ENCODE measurements at places on chromosomes 3 and 15.

DNA sequence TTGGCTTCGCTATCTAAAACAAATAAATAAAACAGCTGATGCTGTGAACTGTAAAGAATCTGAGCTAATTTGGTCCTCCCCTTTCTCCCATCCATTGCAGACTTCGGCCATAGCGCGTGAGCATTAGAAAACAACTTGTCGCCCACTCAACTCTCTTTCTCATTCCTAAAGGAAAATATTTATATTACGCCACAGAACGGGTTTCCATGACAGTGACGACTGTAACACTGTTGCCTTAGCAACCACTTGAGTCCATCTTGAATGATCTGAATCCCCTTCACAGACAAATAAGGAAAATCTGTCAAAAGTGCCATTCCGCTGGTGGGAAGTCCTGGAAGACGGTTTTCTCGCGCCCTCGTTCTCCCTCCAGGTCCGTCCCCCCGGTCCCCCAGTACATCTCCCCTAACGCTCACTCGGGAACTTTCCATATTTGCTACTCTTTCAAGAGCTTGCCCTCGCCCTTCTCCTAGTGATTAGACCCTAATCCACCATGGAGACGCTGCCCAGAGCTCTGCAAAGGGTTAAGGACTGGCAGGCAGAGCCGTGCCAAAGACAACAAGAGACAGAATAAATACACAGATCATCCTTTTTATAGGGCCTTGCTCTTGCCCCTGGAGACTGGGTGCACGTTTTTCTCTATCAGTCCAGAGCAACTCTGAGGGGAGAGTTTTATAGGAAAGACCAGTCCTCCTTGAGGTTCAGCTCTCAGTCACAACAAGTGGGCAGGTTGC, 50.5 kb downstream of the CRYGS start:
- no peak overlapping the region for H3K4me3 ChIP-seq
- H3K36me3 ChIP-seq: no peaks in the 10 kb centered on the region
- DNase-seq: no peak
- no peaks in the 10 kb centered on the region for H3K27me3 ChIP-seq

- no peaks in the 10 kb centered on the region for H3K36me3 ChIP-seq
- peak; percentile 17 for DNase-seq
- H3K27me3 ChIP-seq: no peaks in the 10 kb centered on the region
- H3K4me3 ChIP-seq: no peak overlapping the region
Measured at GRCh38 chr3:104411757-104412156, 955.0 kb upstream of the ALCAM start.

DNA sequence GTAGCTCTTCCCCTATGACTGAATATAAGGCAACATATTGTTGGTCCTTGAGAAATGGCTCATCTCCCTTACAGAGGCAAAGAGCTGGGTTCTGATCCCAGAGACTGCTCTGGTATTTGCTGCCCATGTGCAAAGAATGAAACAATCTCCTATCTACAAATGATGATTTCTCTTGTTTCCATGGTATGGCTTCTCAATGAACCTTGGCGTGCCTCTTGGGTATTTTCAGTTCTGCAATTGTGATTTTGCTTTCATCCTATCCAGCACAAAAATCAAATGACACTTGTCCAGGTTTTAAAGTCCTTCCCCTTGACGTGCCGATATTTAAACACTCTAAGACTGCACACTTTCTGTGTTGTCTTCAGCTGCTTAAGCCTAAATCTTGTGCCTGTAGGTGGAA, 109.8 kb upstream of the NR2F2 start:
- H3K36me3 ChIP-seq: no peaks in the 10 kb centered on the region
- H3K4me3 ChIP-seq: no peak overlapping the region
- DNase-seq: no peak
- no peaks in the 10 kb centered on the region for H3K4me1 ChIP-seq
- H3K27me3 ChIP-seq: no peaks in the 10 kb centered on the region

DNA sequence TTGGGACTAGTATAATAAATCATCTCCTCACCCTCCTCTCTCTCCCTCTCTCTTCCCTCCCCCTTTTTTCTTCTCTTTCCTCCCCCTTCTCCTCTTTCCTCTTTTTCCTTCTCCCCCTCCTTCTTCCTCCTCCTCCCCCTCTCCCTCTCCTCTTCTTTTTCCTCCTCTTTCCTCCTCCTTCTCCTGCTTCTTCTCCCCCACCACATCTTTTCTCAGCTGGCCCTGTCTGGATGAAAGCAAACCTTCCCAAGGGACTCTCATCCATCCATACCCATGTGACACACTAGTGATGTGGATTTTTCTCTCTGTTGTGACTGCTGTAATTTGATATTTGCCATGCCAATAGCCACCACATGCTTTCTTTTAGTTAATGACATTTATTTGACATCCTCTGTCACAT, 127.2 kb downstream of the EBLN2 start:
- no peaks in the 10 kb centered on the region for H3K27me3 ChIP-seq
- no peak for DNase-seq
- H3K36me3 ChIP-seq: peaks cover 2% of the 10 kb centered on the region
- H3K4me1 ChIP-seq: no peaks in the 10 kb centered on the region

DNA sequence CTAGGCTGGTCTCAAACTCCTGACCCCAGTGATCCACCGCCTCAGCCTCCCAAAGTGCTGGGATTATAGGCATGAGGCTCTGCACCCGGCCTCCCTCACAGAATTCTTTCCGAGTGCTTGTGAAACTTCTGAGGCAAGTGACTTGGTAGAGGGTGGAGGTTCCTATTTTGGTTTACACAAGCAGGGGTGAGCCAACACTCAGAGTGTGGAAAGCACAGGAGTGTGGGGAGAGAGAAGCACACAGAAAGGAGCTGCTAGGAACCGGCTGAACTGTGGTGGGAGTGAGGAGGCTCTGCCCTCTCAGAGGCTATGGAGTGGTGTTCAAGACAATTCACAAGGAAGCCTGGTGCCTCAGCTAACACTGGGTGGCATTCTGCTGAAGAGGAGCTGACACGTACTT, 7.7 kb downstream of the CAPN3 start:
- H3K27me3 ChIP-seq: no peaks in the 10 kb centered on the region
- no peak overlapping the region for H3K27ac ChIP-seq

- no peaks in the 10 kb centered on the region for H3K36me3 ChIP-seq
- no peak for DNase-seq
- no peak overlapping the region for H3K4me3 ChIP-seq
- H3K27me3 ChIP-seq: no peaks in the 10 kb centered on the region
- peaks cover 11% of the 10 kb centered on the region for H3K4me1 ChIP-seq
- H3K27ac ChIP-seq: peak overlapping the region; percentile 1
Measured at GRCh38 chr3:53073553-53074365, 27.9 kb upstream of the SFMBT1 start.

- H3K27me3 ChIP-seq: no peaks in the 10 kb centered on the region
- no peak overlapping the region for H3K27ac ChIP-seq
- peaks cover 2% of the 10 kb centered on the region for H3K4me1 ChIP-seq
- no peak overlapping the region for H3K4me3 ChIP-seq
- H3K36me3 ChIP-seq: no peaks in the 10 kb centered on the region
Measured at GRCh38 chr15:68484696-68485400, 52.9 kb upstream of the ITGA11 start.
